RPMI7951 (cell line): ENCODE measurements at places on chromosomes 16 and 17.

GRCh38 chr16:88306860-88307545 is 75.8 kb upstream of the ZNF469 start:
- DNase-seq, result peak; percentile 94

DNA sequence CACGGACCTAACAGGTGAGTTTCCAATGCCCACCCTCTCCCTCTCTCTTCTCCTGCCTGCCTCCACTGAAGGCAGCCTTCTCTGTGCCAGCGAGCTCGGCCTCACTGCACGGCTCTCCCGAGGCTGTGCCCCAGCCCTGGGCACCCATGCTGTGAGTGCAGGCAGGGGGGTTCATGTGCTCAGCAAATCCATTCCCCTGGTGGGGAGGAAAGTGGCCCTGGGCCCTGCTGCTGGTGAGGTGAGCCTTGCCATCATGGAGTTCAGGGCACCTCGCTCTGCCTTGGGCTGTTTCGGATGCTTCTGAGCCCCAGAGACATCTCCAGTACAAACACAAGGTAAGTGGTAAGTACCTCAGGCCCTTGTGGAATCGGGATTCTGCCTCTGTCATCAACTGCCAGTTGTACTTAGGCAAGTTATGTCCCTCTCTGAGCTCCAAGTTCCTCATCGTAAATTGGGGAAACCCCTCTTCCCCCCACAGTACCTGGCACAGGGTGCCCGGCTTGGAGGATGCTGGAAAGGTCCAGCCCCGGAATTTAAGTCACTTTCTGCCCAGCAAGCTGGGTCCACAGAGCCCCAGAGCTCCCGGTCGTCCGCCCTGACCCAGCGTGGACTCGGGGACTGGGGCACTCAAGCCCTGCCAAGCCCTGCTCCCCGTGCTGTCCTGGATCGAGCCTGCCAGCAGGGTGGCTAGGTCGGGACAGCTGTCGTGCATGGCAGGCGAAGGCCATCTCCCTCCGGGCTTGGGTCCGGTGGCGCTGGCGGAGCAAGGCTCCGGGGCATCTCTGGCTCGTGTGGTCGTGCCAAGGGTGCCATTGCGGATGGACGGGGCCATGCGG is 684 bp upstream of the NUDT16L1 start:
- DNase-seq, result no peak

DNA sequence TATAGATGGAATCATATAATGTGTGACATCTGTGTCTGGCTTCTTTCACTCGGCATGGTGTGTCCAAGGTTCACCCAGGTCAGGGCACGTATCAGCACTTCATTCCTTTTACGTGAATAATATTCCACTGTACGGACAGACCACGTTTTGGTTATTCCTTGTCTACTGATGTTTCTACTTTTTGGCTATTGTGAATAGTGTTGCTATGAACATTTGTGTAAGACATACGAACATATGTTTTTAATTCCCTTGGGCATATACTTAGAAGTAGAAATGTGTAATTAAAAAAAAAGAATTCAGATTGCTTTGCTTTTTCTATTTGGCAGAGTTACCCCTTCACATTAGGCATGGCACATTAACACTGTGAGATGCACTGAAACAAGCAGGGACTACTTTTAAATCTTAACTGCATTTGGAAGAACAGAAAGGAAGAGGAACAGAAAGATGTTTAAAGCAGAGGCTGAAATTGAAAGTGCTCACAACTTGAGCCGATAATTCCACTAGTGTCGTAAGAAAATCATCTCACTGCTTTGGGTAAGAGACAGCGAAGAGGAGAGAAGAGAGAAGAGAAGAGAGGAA is 105.3 kb downstream of the VPS53 start:
- no peak for DNase-seq

DNA sequence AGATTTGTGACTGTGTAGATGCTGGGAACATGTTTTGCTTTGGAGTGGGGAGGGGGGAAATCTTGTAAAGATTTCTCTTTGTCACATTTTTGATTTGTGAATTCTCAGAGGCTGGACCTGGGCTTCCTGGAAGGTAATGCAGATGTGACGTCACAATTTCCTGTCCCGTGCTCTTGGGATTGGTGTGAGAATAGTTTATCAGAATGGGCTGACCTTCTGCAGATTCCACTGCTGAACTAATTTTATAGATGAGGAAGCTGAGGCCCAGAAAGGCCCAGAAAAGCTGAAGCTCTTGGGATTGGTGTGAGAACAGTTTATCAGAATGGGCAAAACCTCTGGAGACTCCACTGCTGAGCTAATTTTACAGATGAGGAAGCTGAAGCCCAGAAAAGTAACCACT is 34.0 kb downstream of the HS3ST3B1 start:
- DNase-seq, result no peak

DNA sequence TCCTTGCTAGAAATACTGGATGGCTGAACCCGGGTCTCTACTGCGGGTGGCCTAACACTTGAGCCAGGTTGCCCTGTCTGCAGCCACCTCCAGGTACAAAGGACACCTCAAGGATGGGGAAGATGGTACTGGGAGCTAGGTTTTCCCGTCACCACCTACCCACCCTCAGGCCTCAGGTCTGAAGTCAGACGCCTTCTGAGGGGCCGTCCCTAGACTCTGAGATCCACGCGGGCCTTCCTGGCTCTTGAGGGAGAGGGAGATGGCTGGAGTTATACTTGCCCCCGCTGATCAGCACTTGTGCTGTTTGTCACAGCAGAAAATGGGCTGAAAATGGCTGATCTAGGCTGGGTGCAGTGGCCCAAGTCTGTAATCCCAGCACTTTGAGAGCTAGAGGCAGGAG is 10.6 kb downstream of the TRPV3 start:
- DNase-seq, result no peak

GRCh38 chr16:4689864-4690704 is 3.3 kb upstream of the NUDT16L1 start:
- no peak for DNase-seq

GRCh38 chr17:73419881-73420280 is 108.1 kb upstream of the CDC42EP4 start:
- peak; percentile 25 for DNase-seq

GRCh38 chr16:3171855-3172593 is 16.0 kb upstream of the OR1F1 start:
- DNase-seq, result no peak

DNA sequence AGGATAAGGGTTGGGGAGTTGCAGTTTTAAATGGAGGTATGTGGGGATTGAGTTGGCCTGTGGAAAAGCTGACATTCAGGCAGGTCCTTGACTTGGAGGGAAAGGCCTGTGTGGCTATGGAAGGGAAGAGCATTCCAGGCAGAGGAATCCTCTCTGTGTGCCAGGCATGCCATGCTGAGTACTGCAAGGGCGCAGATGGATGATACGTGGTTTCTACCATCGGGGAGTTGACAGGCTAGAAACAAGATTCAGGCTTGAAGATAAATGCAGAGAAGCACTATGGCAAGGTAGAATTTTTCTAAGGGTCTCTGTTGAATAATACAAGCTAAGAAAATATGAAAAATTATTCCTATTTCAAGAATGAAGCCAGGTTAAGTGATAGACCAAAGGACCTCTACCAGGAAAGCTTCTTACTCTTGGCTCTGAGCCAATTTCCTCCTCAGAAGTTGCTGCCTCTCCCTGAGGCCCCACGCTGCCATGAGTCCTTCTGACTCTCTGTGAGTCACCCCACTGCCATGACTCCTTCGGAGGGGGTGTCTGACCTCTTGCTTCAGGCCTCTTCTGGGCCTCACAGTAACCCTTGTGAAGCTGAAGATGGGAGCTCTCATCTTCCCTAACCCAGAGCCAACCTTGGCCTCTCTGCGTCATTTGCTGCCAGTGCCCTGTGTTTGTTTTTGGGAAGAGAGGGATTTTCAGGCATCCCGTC is 75.8 kb downstream of the WNT3 start:
- peak; percentile 94 for DNase-seq

GRCh38 chr17:76369804-76370203 is 14.6 kb upstream of the SPHK1 start:
- no peak for DNase-seq

- no peak for DNase-seq
Measured at GRCh38 chr16:68978303-68978954, 127.0 kb upstream of the HAS3 start.

- no peak for DNase-seq
Measured at GRCh38 chr16:86038926-86039310, 140.0 kb downstream of the IRF8 start.

- DNase-seq, result no peak
Measured at GRCh38 chr16:27364493-27365141, 37.4 kb upstream of the IL21R start.

DNA sequence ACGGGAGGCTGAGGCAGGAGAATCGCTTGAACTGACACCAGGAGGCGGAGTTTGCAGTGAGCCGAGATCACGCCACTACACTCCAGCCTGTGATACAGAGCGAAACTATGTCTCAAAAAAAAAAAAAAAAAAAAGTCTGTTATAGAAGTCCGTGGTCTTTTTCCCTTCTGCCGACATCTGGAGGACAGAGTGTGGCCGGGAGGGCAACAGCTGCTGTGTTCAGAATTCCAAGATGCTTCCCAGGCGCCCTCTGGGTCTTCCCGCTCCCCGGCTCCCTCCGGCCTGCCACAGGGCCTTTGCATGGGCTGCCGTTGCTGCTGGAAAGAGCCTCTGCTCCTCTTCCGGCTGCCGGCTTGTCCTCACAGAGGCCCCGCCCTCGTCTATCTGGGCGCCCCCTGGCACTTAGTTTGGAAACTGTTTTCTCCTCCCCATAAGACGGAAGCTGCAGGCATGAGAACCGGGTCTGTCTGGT is 2.4 kb upstream of the CACNA1H start:
- peak; percentile 29 for DNase-seq

- no peak for DNase-seq
Measured at GRCh38 chr17:21167303-21167702, 40.5 kb downstream of the DHRS7B start.

- DNase-seq, result no peak
Measured at GRCh38 chr17:36846410-36847292, 90.6 kb upstream of the LHX1 start.

- peak; percentile 80 for DNase-seq
Measured at GRCh38 chr17:82866590-82867191, 26.9 kb upstream of the ZNF750 start.

GRCh38 chr16:84115919-84116719 is 623 bp downstream of the MBTPS1 start:
- peak; percentile 39 for DNase-seq

- no peak for DNase-seq
Measured at GRCh38 chr16:55010492-55011160, 80.0 kb downstream of the IRX5 start.

GRCh38 chr17:7882629-7883028 is 6.0 kb upstream of the CHD3 start:
- DNase-seq, result no peak
